ENCODE measurements at places on chromosomes 7 and 10.

DNA sequence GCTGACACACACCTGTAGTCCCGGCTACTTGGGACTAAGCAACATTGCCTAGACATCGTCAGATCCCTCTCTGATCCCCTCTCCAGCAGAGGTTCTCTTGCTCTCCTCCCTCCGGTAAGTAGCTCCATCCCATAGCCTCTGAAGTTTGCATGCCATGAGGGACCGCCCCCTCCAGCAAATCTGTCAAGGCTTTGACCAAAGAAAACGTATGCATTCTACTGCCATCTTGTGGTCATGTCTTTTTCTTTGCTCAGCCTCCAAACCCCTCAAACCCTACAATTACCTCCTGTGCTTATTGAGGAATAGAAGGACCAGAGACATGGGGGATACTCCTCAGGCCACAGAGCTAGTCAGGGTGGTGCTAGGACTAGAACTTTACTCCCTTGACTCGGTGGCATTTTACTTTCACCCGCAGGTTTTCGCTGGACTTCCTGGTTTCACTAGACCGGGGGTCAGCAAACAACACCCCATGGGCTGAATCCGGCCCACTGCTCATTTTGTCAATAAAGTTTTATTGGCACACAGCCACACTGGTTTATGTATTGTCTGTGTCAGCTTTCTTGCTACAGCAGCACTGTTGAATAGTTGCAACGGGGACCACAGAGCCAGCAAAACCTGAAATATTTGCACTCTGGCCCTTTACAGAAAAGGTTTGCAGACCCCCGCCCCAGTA is 202.6 kb upstream of the FOXK1 start:
- peak; percentile 55 for DNase-seq

DNA sequence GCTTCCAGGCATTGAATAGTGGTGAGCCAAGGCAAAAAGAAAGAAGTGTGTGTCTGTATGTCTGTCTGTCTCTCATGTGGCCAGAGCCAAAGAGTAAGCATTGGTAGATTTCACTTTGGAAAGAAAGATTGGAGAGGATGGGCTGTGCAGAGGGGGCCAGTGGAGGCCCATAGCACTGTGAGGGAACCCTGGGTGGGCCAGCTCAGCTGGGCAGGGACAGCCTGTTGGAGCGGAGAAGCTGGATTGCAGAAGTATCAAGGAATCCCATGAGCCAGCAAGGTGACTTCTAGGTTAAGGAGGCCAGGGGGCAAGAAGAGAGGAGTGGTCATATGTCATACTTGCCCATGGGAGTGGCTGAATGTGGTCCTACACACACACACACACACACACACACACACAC is 1.5 kb upstream of the GRID1 start:
- DNase-seq, result no peak

- DNase-seq, result no peak
These were observed 101.9 kb downstream of the LHPP start for GRCh38 chr10:124563320-124564040.

DNA sequence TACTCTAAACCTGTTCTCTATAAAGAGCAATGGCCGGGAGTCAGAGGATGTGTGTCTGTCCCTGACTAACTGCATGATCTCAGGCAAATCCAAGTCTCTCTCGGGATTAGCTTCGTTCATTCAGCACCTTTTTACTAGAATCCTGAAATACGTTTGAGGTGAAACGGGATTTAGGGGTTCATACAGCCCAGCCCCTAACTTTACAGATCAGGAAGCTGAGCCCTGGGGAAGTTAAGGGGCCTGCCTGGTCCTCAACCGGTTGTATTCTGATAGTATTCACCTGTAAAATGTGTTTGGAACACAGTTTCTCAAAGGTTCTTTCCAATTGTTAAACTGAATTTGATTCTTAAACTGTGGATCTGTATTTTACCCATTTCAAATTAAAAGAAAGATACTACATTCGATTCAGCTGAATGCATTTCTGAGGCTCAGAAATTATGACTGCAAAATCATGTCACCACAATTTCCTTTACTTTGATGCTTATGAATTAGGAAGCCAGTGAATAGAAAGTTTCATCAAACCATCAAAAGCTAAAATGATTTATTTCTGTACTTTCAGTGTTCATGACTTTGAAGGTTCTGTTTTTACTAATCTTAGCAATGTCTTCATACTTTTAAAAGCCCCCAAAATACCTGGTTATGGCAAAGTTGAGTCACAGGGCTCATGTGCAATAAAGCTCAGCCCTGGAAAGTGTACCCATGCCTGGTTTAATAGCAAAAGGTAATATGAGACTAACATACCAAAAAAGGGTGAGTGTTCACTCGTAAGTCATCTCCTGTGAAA is 28.9 kb upstream of the EZH2 start:
- DNase-seq, result no peak

DNA sequence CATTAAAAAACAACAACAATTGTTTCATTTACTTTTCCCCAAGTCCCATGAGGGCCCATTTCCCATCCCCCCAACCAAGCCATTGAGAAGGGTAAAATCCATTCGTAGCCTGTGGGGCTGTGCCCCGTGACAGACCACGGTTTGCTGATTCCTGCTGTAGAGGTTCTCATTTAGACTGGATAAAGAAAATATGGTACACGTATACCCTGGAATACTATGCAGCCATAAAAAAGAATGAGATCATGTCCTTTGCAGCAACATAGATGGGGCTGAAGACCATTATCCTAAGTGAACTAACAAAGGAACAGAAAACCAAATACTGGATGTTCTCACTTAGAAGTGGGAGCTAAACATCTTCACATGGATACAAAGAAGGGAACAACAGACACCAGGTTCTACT is 44.9 kb downstream of the ZNF783 start:
- no peak for DNase-seq

DNA sequence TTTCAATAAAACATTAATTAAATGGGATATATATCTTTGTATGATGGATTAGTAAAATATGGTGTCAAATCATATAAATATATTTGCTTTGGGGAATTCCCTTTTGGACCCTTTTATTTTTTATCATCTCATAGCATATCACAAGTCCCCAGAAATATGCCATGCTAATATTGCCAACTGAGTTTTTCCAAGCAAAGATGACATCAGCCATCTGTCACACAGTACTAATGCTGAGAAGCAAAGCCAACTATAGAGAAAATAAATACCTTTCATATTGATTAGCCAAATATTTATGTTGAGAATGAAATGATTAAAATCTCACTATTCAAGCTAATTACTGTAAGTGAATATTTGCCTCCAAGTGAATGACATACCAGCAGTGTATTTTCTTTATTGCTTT is 575.3 kb downstream of the ETV1 start:
- DNase-seq, result no peak

All from germinal center (tissue), 1 donor.